ENCODE measurements at places on chromosomes 12 and 14. TPM values are rescaled to one million over a fixed set of nuclear protein-coding genes. Genes with fewer than 3 reads are reported as not detected.

- no peak overlapping the region for H3K27ac ChIP-seq
- peak; percentile 61 for DNase-seq
- no peak overlapping the region for H3K4me3 ChIP-seq
- no peaks in the 10 kb centered on the region for H3K27me3 ChIP-seq
- H3K4me1 ChIP-seq, result no peaks in the 10 kb centered on the region
Measured at GRCh38 chr12:130026608-130027176, 122.9 kb upstream of the TMEM132D start.

DNA sequence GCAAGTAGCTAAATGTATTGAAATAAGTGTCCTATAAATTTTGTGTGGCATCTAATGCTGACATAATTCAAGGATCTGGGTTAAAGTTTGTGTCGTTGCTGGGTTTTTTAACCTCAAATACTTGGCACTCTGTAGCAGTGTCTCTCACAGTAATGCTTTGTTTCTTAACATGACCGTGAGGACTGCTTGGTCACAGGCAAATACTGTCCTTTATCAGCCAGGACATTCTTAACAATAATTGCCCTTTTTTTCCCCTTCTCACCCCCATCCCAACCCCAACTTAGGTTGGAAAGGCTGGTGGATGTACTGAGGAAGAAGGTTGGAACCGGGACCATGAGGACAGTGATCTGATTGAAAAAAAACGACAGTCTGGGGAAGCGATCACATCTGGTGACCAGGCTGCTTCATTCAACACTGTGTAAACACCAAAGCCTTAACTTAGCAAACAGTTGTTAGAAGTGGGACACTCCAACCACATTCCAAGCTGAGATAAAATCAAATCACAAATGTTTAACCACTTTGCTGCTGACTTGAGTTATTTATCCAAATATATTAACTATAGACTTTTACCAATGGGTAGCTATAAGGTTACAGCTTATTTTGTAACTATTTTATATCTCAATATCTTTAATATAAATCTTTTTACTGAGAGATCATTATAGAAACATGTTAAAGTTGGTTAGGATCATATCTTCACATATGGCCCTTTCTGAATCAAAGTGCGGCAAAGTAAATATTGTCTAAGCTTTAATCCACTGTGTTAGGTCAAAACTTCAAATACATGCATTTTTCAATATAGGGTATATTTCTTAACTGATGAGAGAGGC is 48.2 kb downstream of the FOXA1 start:
- no peak overlapping the region for H3K27ac ChIP-seq
- no peaks in the 10 kb centered on the region for H3K27me3 ChIP-seq
- no peaks in the 10 kb centered on the region for H3K36me3 ChIP-seq
- H3K4me1 ChIP-seq, result no peaks in the 10 kb centered on the region

DNA sequence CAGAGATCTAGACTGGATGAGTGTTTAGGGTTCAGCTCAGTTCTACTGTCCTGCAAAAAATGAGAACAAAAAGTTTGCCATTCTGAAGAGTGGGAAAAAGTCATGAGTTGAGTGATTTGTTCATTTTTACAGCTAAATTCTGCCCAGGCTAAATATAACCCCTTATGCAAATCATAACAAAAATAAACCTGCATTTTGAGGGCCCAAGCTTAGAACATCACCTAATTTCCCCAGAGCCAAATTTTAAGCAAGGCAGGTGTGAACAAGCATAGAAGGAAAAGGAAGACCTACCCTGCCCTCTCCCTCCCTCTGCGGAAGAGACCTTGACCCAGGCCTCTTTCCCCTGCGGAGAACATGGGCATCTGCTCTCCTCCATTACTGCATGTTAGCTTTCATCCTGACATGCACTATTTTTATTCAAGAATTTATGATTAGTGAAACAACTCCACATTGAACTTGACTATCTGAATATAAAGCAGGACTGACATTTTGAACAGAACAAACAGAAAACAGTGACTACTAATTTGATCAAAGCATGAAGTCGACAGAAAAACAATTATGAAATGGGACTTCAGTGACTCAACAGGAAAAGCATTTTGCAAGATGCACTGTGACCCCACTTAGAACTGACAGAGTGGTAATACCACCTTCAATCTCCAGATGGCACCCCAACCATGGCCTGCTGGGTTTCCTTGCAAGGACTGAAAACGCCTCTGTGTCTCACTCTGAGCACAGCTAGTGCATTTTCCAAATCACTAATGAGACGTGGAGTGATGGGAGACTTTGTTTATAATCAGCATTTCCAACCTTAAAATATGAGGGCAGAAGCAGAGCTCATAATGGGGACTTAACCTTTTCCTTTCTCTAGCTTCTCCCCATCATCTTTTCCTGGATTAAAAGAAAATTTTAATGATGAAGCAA is 30.9 kb upstream of the SELPLG start:
- no peak overlapping the region for H3K4me3 ChIP-seq
- DNase-seq, result peak; percentile 90
- H3K27me3 ChIP-seq, result no peaks in the 10 kb centered on the region
- H3K4me1 ChIP-seq, result peaks cover 19% of the 10 kb centered on the region
- H3K27ac ChIP-seq, result peak overlapping the region; percentile 66

- no peak overlapping the region for H3K4me3 ChIP-seq
- no peaks in the 10 kb centered on the region for H3K36me3 ChIP-seq
- no peaks in the 10 kb centered on the region for H3K4me1 ChIP-seq
- no peak overlapping the region for H3K27ac ChIP-seq
- no peaks in the 10 kb centered on the region for H3K27me3 ChIP-seq
Measured at GRCh38 chr12:27190761-27191160, 53.3 kb upstream of the STK38L start.

- DNase-seq, result no peak
- no peaks in the 10 kb centered on the region for H3K4me1 ChIP-seq
- H3K27ac ChIP-seq, result no peak overlapping the region
- H3K4me3 ChIP-seq, result no peak overlapping the region
- H3K27me3 ChIP-seq, result no peaks in the 10 kb centered on the region
Measured at GRCh38 chr14:87934185-87934584, 58.8 kb downstream of the GALC start.

Gene SPIC
- total RNA-seq, result not detected

- no peaks in the 10 kb centered on the region for H3K36me3 ChIP-seq
- H3K4me1 ChIP-seq, result no peaks in the 10 kb centered on the region
- no peak overlapping the region for H3K27ac ChIP-seq
Measured at GRCh38 chr12:109489955-109490565, 12.6 kb downstream of the UBE3B start.

DNA sequence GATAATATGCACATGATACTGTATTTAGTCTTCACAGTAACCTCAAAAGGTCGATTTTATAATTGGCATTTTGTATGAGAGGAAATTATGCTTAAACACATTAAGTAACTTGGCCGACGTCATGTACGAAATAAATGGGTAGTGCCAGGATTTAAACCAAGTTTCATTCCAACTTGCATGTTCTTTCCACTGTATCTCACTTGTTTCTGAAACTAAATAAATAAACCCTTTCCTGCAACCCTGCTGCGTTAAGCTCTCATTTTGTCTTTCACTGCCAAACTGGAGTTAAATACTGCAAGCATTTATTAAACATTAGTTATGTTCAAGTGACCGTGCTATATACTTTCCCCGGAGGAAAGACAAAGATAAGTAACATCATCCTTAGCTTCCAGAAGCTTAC is 293.9 kb upstream of the PRKD1 start:
- no peak overlapping the region for H3K27ac ChIP-seq
- H3K27me3 ChIP-seq, result no peaks in the 10 kb centered on the region
- DNase-seq, result no peak
- H3K4me3 ChIP-seq, result no peak overlapping the region
- no peaks in the 10 kb centered on the region for H3K4me1 ChIP-seq

GRCh38 chr12:11836282-11837151 is 187.0 kb downstream of the ETV6 start:
- peaks cover 71% of the 10 kb centered on the region for H3K4me1 ChIP-seq
- no peaks in the 10 kb centered on the region for H3K36me3 ChIP-seq
- H3K4me3 ChIP-seq, result no peak overlapping the region
- peak overlapping the region; percentile 56 for H3K27ac ChIP-seq
- no peaks in the 10 kb centered on the region for H3K27me3 ChIP-seq

GRCh38 chr12:42039577-42039976 is 105.1 kb downstream of the GXYLT1 start:
- H3K27ac ChIP-seq, result no peak overlapping the region
- H3K4me3 ChIP-seq, result no peak overlapping the region
- no peaks in the 10 kb centered on the region for H3K36me3 ChIP-seq

DNA sequence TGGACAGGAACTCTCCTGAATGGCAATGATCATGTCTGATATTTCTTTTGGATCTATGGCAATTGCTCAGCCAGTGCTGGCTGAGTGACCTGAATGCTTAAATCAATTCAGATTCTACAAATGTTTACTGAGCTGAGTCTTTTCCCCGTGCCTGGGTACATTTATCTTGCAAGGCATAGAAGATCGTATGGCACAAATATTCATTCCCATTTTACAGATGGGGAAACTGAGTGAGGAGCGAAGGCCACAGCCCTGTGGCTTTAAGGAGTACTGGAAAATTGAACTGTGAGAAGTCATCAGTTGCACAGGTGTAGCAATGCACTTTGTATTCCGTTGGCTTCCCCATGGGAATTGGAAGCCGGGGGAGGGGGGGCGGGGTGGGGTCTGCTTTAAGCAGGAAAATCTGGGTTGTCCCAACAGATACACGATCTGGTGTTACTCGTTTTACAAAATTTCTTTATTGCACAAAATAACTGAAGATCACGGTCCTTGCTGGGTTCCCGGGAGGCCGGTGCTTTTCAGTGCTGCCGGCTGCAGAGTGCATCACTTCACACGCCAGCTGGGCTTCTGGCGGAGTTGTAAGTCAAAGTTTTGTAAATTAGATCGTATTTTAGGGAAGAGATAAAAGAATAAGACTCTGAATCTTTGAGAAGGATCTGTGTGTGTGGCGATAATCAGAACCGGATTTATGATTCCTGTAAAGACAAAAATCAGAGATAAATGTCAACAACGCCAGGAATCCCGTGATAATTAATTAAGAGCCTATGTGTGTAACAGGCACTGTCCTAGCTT is 75.0 kb upstream of the MAP1LC3B2 start:
- peak; percentile 52 for DNase-seq
- H3K27me3 ChIP-seq, result no peaks in the 10 kb centered on the region
- no peak overlapping the region for H3K4me3 ChIP-seq
- H3K36me3 ChIP-seq, result no peaks in the 10 kb centered on the region

DNA sequence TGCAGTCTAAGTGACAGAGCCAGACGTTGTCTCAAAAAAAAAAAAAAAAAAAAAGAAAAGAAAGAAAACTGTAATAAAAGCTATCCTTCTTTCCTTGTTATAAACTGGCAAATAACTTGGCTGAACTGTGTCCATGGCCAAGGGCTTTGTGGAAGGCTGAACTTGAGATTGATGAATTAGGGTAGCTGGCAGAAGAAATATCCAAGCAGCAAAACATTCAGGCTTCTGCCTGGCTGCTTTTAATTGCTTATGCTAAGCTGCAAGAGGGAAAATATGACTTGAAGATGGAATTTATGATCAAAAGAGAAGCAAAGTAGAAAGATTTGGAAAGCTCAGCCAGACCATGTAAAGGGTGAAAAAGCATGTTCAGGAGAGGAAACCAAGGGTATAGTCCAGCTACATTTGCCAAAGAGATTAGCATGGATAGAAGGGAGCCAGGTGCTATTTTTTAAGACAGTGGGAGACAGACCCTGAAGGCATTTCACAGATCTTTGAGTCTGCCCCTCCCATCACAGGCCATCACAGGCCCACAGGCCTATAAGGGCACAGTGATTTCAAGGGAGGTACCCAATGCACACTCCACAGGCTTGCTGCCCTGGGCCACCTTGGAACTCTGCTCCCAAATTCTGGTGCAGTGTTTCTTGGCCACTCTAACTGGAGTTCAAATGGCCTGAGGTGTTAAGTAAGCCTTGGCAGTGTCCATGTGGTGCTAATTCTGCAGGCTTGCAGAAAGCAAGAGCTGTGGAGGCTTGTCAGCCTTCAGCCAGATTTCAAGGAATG is 226.0 kb downstream of the AEBP2 start:
- H3K4me1 ChIP-seq, result no peaks in the 10 kb centered on the region
- no peak overlapping the region for H3K27ac ChIP-seq
- no peak for DNase-seq
- H3K4me3 ChIP-seq, result no peak overlapping the region

- no peaks in the 10 kb centered on the region for H3K4me1 ChIP-seq
- DNase-seq, result no peak
- no peaks in the 10 kb centered on the region for H3K36me3 ChIP-seq
- H3K27ac ChIP-seq, result no peak overlapping the region
- no peak overlapping the region for H3K4me3 ChIP-seq
Measured at GRCh38 chr12:30422844-30423243, 272.8 kb downstream of the IPO8 start.

- no peaks in the 10 kb centered on the region for H3K4me1 ChIP-seq
- H3K36me3 ChIP-seq, result no peaks in the 10 kb centered on the region
- no peak for DNase-seq
Measured at GRCh38 chr14:85536833-85537190, 6.9 kb downstream of the FLRT2 start.

Gene LRFN5
- 6.8 TPM for total RNA-seq

DNA sequence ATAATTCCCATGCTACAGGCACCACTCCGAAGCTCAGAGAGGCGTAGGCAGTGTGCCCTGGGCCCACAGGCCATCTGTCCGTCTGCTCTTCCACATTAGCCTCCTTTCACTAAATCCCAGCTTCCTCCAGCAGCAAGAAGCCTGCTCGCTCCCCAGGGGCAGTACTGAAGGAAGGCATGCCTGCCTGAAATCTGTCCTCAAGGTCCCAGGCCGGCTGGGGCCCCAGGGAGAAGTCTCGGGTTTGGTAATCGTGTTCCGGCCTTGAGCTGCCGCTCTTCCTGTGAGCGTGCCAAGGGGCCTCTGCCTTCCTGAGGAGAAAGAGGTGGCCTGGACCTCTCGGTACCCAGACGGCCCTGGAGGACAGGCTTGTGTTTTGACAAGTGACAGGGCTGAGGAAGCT is 15.2 kb upstream of the DLK1 start:
- H3K36me3 ChIP-seq, result no peaks in the 10 kb centered on the region
- peak; percentile 62 for DNase-seq
- H3K4me3 ChIP-seq, result no peak overlapping the region
- H3K27me3 ChIP-seq, result no peaks in the 10 kb centered on the region
- H3K4me1 ChIP-seq, result peaks cover 47% of the 10 kb centered on the region

DNA sequence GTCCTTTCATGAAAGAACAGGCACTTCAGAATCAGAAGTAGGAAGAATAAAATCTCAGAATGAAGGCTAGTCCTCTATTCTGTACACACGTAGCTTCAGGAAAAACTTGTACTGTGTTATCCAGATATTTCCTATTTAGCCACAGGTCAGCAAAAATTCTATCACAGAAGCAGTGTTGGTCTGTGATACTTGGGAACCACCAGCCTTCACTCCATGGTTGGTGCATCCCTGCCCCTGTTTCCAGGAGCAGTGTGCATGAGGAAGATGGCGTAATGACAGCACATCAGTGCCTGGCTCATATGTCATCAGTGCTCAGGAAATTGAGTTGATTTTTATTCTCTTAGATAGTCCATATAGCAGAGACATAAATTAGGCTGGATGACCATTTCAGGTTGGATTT is 87.7 kb downstream of the SAMD4A start:
- H3K4me3 ChIP-seq, result no peak overlapping the region
- DNase-seq, result no peak
- H3K36me3 ChIP-seq, result no peaks in the 10 kb centered on the region
- no peaks in the 10 kb centered on the region for H3K27me3 ChIP-seq

- no peaks in the 10 kb centered on the region for H3K4me1 ChIP-seq
- H3K27ac ChIP-seq, result no peak overlapping the region
- H3K36me3 ChIP-seq, result no peaks in the 10 kb centered on the region
- no peaks in the 10 kb centered on the region for H3K27me3 ChIP-seq
- no peak for DNase-seq
- no peak overlapping the region for H3K4me3 ChIP-seq
Measured at GRCh38 chr14:34302654-34303053, 159.4 kb downstream of the SPTSSA start.
